ENCODE measurements at places on chromosomes 11 and 22. TPM values are rescaled to one million over a fixed set of nuclear protein-coding genes. Genes with fewer than 3 reads are reported as not detected.

C11orf97 gene
- total RNA-seq, result not detected

PANX2 gene
- 0.12 TPM for total RNA-seq

EFCAB6 gene
- 0.37 TPM for total RNA-seq

SLC16A8 gene
- total RNA-seq, result not detected

RAB3IL1 gene
- 2.8 TPM for total RNA-seq

ASCL2 gene
- not detected for total RNA-seq

GRCh38 chr11:118933486-118933885 is 7.8 kb upstream of the BCL9L start:
- DNase-seq, result peak; percentile 77

- DNase-seq, result no peak
Measured at GRCh38 chr22:45878051-45878781, 98.7 kb downstream of the WNT7B start.

- DNase-seq, result peak; percentile 10
Measured at GRCh38 chr11:32006799-32007388, 84.0 kb upstream of the RCN1 start.

DNA sequence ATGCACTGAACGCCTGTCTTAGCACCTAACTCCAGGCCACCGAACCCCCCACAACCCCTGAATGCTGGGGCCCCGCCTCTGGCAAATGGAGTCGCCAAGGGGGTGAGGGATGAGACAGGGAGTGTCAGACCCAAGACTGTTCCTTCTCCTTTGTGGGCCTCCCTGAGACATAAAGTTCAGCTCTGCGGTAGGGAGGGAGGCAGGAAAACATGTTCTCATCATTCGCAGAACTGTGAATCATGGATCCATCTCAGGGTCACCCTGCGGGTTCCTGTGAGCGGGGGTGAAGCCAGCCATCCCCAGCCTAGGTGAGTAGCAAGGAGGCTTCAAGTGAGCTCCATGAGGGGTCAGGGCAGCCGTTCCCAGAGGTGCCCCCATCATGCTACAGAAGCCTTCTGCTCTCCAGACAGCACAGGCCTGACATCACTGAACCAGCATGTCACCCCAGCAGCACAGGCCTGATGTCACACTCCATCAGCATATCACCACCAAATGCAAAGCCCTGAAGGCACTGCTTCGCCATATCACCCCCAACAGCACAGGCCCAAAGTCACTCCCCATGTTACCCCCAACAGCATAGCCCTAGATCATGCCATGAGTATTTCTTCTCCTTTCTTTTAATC is 27.2 kb downstream of the TMPRSS6 start:
- DNase-seq, result no peak

- no peak for DNase-seq
Measured at GRCh38 chr11:77710358-77710757, 72.8 kb upstream of the CLNS1A start.

DNA sequence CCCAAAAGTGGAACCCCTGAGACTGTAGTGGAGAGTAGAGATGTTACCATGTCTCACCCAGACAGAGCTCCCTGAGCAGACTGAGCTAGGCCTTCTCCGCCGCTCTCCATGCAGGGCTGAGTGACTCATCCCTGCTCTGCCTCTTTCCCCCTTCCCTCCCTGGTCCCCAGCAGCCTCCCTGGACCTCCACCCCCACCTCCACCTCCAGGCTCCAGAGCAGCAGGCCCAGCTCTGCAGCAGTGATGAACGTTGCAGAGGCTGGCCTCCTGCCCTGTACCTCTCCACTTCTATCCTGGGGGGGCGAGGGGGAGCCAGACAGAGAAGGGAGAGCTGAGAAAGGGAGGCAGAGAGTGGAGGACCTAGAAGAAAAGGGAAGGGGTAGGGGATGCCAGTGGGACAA is 19.3 kb upstream of the ARAP1 start:
- no peak for DNase-seq

DNA sequence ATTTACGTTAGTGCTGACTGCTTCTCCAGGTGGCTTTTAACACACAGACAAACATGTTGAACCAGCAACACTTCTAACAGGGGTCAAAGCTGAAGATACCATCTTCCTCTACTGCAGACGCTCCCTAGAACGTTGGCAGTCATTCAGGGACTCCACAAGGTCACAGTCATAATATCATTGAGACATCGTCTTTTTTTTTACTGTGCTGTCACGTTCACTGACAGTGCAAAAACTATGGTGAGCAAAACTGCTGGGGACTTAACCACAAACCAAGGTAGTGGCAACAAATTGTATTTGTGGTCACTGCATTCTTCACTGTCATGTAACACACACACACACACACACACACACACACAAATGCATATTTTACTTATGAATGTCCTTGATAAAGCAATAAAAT is 244.9 kb downstream of the CASP12 start:
- DNase-seq, result peak; percentile 1

- DNase-seq, result no peak
Measured at GRCh38 chr11:115906171-115906570, 402.0 kb upstream of the CADM1 start.
